Activated CD8-positive, alpha-beta memory T cell treated with anti-CD3 and anti-CD28 coated beads for 1 hour (primary cell): ENCODE measurements at places on chromosomes 6 and 20.

GRCh38 chr20:60050193-60050947 is 92.1 kb downstream of the CDH26 start:
- DNase-seq = no peak

DNA sequence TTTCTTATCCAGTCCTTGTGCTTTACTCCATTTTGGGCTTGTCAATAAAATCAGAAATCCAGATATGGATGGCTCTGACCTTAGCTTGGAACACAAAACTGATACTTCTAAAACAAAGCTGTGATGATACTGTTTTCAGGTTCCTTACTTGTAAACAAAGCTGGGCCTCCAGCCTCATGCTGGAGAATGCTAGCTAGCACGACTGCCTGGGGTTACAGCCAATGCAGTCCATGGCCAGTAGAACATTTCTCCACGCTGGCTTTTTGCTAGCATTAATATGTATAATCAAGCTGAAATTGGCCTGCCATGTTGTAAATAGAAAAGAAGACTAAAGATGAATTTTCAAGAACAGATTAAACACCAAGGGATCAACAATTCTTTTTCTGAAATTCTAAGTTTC is 63.9 kb downstream of the MTHFD1L start:
- no peak for DNase-seq

DNA sequence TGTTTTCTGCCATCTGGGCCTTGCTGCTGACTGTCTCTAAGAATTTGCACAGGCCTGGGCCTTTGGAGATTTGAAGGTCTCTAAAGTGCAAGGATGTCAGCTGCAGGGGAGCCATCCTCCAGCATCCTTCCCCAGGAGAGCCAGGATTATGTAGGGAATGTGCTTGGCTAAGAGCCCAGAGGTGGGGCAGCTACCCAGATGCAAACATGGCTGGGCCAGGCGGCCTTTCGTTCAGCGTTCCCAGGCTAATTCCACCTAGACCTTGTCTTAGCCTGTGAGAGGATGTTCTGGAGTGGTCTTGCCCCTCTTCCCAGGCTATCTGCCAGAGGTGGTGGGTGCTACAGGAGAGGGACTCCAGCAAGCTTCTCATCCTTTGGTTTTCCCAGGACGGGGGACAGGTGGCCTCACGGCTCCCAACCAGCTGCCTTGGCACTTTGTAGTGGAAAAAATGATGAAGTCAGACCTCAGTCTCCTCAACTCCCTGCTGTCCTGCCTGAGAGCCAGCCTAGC is 7.7 kb upstream of the PTGIS start:
- DNase-seq = no peak

DNA sequence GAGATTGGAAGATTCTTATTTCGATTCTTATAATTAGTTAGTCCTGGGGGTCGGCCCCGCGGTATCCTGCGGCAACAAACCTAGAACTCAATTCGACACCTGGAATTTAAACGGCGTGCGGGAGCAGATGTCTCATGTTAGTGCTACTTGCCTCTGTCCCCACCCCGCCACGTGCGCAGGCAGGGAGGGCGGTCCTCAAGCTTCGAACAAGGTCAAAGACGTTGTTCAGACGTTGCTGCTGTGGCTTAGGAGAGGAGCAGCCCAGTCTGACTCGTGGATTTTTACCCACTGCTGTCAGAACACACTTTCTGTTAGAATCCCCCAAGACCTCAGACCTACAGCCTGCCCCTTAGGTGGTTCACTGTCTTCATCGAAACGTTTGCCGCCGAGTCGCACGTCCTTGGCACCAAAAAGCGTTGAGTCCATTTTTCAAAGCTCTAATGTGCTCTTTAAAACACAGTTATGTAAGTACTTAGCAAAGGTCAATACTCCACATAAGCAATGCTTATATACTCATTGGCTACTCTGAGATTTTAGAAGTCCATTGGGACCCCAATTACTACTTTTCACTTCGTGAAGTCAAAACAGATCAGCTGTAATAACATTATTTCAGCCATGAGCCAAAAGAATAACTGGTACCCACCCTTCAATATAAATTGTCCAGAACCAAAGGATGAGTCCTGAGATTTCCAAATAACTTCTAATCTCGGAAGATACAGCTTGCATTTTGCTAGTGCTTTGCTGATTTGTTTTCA is 2.7 kb upstream of the C6orf62 start:
- peak; percentile 73 for DNase-seq

DNA sequence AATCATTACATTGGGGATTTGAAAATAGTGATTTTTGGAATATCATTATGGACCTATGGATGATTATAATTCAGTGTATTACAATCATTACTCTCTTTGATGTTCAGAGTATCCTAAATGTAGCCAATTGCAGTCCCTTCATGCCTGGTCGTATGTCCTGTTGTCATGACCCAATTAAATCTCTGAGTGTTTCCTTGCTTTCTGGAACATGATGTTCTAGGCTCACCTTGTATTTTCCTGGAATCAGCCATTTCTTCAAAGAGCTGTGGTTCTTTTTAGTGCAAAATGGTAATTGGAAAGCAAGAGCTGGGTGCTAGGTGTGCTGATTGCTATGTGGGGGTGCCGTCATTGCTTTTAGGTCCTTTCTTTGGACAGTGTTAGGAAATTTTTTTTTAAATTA is 100.7 kb upstream of the RNF24 start:
- DNase-seq = no peak

GRCh38 chr6:144296973-144297372 is 11.8 kb downstream of the UTRN start:
- no peak for DNase-seq

DNA sequence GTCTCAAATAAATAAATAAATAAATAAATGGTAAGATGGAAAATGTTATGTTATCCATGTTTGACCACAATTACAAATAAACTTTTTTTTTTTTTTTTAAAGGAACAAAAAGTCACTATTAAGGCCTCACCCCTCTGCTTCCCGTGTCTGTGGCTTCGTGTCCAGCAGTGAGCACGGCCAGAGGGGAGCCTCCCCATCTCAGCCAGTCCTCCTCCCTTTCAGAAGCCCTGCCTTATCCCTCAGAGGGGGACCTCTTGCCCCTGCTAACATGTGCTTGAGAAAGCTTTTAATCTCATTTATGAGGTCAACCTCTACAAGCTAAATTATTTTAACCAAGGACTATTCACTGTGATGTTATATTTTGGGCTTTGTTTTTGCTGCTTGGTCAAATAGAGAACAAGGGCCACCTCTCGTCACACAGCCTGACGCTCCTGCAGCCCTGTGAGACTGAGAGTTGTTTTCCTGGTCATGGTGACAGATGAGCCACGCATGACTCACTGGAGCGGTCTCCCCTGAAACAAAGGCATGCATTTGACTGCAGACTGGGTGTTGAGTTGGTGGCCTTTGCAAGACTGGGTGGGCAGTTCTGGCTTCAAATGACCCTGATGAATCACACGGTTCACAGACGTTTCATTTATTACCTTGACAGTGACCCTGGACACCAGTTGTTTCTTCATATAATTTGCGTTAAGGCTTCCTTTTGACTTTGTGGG is 131.8 kb downstream of the TIAM2 start:
- no peak for DNase-seq

DNA sequence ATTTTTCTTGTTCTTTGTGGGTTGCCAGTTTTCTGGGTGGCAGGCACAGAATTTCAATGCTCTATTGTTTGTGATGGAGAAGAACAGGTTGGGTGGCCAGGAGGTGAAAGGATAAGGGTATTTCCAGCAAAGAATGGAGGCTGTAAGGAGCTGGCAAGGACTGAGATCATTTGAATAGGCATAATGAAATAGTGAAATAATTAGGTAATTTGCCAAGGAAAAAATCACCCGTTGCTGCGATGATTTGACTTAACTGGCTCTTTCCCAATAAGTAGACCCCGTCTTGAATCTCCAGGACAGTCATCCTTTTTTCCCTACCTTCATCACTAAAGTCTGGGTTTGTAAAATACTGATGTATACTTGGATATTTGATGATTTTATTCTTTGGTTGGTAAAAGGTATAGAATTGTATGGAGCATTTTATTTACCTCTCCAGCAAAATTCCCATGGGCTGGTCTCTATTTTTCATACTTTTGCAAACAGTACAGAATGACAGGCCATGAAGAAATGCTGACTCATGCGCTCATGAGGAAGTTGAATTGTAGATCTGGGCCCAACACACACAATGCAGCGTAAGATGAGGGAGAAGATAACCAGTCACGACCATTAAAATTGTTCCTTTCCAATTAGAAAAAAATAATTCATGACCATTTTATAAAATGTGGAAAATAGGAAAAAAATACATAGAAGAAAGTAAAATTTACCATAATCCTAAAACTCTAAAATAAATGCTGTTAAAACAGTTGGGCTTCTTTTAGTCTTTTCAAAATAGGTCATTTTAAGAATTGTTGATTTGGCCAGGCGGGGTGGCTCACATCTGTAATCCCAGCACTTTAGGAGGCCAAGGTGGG is 2.4 kb upstream of the GCNT2 start:
- DNase-seq = no peak
